ENCODE measurements at places on chromosomes 6 and 20.
A peak's percentile ranks its signal among the peaks of the same experiment; 100 is the strongest.

GRCh38 chr6:134950482-134950881 is 581 bp upstream of the ALDH8A1 start:
- no peak for DNase-seq

- no peak for DNase-seq
Measured at GRCh38 chr20:40997116-40997515, 31.5 kb upstream of the TOP1 start.

DNA sequence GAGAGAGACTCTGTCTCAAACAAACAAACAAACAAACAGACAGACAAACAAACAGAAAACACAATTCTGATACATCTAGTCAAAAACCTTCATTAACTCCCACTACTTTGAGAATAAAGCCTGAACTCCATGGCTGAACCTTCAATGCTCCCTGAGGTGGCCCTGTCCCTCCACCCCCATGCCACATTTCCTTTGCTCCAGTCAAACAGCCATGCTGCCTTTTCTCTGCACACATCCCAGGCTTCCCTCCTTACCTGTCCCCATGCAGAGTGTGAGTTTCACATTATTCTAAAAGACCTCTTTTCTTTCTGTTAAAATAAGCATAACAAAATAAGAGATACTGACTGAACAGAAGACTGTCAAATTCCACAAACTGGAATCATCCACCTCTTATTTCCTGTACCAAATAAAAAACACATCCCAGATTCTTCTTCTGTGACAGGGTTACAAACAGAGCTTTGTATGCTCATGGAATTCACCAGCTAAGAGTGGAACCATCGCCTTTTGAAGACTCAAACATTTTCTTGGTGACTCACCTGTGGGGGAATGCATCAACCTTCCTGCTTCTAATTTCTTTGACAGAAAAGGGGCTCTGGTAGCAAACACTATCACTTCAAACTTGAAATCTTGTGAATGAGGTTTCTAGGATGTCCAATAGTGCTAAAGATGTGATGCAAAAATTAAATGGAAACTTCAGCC is 71.0 kb upstream of the SLC22A16 start:
- DNase-seq, result no peak

GRCh38 chr20:51695574-51696303 is 72.5 kb downstream of the ATP9A start:
- DNase-seq, result peak; percentile 53

DNA sequence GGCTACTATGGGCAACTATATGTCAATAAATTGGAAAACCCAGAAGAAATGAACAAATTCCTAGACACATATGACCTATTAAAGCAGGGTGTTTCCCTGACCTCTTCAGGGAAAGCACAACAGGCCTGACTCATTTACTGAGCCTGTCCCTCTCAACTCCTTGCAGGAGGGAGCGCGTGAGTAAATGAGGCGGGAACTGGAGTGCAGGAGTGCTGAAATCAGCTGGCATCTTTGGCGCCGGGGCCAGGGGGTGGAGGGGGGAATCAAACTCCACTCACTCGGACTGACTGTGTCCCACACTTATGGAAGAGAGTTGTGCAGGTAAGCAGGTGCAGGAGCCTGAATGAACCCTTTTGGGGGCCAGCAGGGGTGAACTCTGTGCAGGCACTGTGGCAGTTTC is 671.2 kb upstream of the PTCHD4 start:
- no peak for DNase-seq

GRCh38 chr6:163346497-163346961 is 68.0 kb upstream of the QKI start:
- DNase-seq, result no peak

DNA sequence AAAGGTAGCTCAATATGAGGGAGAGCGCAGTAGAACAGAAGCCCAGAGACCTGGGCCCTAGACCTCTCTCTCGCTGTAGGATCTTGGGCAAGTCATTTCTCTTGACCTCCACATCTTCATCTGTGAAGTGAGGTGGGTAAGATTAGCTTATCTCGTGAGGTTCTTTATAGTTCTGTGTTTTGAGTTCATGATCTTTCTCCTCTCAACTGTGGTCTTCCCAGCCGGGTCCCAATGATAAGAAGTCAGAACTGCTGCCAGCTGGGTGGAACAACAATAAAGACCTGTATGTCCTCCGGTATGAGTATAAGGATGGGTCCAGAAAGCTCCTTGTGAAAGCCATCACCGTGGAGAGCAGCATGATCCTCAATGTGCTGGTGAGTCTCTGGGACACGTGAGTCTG is 6.9 kb downstream of the PSMF1 start:
- DNase-seq, result no peak

DNA sequence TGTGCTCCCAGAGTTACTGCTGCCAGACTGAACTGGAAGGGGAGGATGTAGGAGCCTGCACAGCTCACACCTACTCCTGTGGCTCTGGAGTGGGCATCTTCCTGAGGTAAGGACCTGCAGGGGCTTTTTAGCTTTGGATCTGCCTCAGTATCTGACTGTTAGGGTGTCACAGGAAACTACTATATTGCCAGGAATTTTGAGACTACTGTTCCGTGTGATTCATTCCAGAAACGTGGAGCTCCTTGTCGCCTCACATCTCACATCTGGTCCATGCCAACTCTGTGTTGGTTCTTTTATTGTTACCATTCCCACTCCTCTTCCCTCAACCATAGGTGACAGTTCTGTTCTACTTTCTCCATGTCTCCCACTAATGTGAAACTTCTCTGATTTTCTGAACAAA is 34.1 kb downstream of the PRPH2 start:
- DNase-seq, result no peak

DNA sequence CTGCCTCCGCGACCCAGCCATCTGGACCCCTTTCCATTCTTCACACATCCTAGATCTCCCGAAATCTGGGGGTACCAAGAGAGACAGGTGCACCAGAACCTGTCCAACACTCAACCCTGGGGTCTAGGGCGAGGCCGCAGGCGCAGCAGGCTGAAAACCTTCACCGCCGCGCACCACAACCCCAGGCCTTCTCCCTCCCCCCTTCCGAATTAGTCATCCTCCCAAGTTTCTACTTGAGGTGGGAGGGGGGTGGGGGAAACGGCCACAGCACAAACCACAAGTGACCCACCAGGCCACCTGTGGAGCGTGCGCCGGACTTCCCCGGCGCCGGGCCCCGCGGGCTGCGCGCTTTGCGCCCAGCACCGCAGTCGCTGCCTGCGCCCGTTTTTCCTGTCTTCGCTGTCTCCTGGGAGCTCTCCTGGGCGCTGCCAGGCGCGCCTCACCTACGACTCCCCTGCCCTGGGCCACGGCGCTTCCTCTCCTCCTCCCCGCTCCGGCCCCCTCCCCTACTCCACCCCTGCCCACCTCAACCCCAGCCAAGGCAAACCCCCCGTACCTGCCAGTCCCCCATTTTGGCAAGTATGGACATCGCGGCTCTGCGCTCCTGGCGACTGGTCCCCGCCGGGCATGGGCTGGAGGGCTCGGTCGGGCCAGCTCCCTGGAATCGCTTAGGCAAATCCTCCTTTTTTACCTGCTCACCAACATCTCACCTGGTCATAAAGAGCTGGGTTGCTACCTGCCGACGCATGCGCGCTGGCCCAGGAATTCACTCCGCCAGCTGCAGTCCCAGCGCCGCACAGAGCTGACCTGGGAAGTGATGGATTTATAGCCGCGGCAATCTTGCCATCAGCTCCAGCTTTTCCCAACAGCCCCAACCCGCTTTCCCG is 4.2 kb upstream of the TFAP2A start:
- no peak for DNase-seq

DNA sequence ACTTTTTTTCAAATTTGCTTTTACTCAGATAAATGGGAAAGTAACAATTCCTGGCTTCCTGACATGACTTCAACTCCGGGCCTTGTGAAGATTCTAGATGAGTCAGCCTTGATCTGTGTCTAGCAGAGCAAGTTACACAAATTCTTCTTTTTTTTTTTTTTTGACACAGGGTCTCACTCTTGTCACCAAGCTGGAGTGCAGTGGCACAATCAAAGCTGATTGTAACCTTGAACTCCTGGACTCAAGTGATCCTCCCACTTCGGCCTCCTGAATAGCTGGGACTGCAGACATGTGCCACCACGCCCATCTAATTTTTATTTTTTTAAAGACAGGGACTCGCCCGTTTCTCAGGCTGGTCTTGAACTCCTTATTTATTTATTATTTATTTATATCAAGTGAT is 7.3 kb upstream of the ARHGAP18 start:
- DNase-seq, result no peak

Measured in activated CD8-positive, alpha-beta T cell treated with anti-CD3 and anti-CD28 coated beads for 36 hours (primary cell).